ENCODE measurements at places on chromosomes 13 and 19. TPM values are rescaled to one million over a fixed set of nuclear protein-coding genes. Genes with fewer than 3 reads are reported as not detected.

DNA sequence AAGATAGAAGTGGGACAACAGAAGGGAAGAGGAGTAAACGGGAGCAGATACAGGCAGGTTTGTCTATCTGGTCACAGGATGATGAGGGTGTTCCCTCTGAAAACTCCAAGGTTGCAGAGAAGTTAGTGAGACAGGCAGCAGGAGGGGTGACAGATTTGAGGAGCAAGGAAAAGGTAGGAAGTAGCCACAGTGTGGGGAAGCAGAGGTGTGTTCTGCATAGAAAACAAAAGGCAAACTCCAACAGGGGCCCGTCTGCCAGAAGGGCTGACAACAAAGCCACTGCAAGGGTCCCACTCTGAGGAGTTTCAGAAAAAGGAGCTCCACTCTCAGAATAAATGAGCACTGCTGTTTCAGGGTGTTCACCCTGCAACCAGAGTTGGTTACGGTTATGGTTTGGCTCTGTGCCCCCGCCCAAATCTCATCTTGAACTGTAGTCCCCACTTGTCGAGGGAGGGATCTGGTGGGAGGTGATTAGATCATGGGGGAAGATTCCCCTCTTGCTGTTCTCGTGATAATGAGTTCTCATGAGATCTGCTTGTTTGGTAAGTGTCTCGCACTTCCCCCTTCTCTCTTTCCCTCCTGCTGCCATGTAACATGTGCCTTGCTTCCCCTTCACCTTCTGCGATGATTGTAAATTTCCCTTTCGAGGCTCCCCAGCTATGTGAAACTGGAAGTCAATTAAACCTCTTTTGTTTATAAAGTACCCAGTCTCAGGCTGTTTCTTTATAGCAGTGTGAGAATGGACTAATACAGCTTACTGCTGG, 32.1 kb downstream of the SMAD9 start:
- peaks cover 12% of the 10 kb centered on the region for H3K4me1 ChIP-seq
- H3K27me3 ChIP-seq = peaks cover 4% of the 10 kb centered on the region
- no peak for DNase-seq
- no peak overlapping the region for H3K27ac ChIP-seq
- no peak overlapping the region for H3K4me3 ChIP-seq

HSPB6 gene
- total RNA-seq = 0.64 TPM

- peaks cover 25% of the 10 kb centered on the region for H3K27me3 ChIP-seq
- H3K4me3 ChIP-seq = no peak overlapping the region
- H3K36me3 ChIP-seq = no peaks in the 10 kb centered on the region
- H3K27ac ChIP-seq = no peak overlapping the region
- peaks cover 11% of the 10 kb centered on the region for H3K4me1 ChIP-seq
- DNase-seq = no peak
Measured at GRCh38 chr13:48875047-48875446, 100.7 kb upstream of the FNDC3A start.

NUP58 gene
- 35.1 TPM for total RNA-seq

GRCh38 chr19:5113633-5114586, 145.0 kb downstream of the KDM4B start:
- H3K27me3 ChIP-seq = no peaks in the 10 kb centered on the region
- no peak for DNase-seq
- H3K4me1 ChIP-seq = peaks cover 24% of the 10 kb centered on the region
- H3K36me3 ChIP-seq = peaks cover 29% of the 10 kb centered on the region

GRCh38 chr13:36101157-36101556, 30.0 kb downstream of the DCLK1 start:
- no peaks in the 10 kb centered on the region for H3K36me3 ChIP-seq
- no peak for DNase-seq
- H3K4me3 ChIP-seq = no peak overlapping the region

DNA sequence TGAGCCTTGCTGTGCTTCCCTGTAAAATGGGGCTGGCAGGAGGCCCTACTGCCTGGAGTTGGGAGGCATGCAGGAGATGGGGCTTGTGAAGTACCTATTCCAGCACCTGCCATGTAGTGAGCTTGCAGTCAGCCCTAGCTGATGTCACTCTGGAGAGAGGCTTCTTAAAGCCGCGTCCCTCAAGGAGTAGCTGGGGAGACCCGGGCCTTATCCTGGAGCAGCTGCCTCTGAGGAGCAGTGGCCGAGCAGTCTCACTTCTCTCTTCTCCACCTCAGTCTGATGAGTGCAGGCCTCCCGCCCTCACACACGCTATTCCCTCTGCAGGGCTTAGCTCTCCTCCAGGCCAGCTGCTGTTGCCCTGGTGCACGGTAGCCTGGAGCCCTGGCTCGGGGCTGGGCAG, 18.0 kb downstream of the CLASRP start:
- DNase-seq = no peak
- no peak overlapping the region for H3K4me3 ChIP-seq
- H3K27me3 ChIP-seq = no peaks in the 10 kb centered on the region
- peaks cover 51% of the 10 kb centered on the region for H3K36me3 ChIP-seq

GRCh38 chr19:18282021-18282787, 782 bp upstream of the JUND start:
- H3K4me3 ChIP-seq = peak overlapping the region; percentile 73
- no peaks in the 10 kb centered on the region for H3K27me3 ChIP-seq
- H3K4me1 ChIP-seq = peaks cover 38% of the 10 kb centered on the region
- H3K36me3 ChIP-seq = peaks cover 17% of the 10 kb centered on the region
- DNase-seq = no peak

TFDP1 gene
- 72.1 TPM for total RNA-seq

IL11 gene
- total RNA-seq = 1.0 TPM

SIGLEC5 gene
- total RNA-seq = not detected
